Activated naive CD4-positive, alpha-beta T cell treated with anti-CD3 and anti-CD28 coated beads, Interleukin-2, amount 50 U/mL, for 72 hours (primary cell): ENCODE measurements at places on chromosomes 6 and 20.

GRCh38 chr20:5024103-5024502, 22.8 kb upstream of the SLC23A2 start:
- no peak for DNase-seq

- no peak for DNase-seq
Measured at GRCh38 chr6:27624694-27625262, 151.9 kb upstream of the ZNF184 start.

DNA sequence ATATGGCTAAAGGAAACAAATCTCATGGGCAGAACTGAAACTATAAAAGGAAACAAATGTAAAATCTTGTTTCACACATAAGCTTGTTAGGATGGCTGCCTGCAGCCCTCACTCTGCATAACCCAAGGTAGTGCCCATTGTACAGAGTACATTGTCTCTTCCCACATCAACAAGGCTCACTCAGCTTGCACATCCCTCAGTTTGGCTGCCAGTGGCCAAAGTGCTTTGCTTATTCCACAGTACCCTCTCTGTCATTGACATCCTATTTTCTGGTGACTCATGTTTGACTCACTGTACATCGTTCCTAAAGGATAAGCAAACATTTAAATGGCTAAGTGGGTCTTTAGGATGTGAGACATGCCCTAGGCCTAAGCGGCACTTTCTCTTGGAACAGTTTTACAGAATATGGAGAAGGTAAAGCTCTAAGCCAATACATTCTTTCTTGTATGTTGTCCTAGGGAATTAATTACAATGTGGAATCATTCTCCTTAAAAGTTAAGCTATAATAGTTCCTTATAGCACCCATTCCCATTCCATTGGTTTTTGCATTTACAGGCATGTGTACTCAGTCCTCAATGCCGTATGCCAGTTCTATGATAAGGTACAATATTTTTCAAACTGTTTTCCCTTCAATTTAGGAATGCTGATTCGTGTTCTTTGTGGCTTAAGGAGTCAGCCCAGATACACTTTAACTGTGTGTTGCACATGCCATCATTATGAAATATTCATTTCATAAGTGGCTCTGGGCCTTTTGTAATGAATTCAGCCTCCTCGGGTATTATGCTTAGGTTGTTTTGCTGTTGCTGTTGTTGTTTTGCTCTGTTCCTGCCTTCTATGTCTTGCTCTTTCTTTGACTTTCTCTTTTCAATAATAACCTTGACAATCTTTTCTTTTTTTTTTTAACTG, 5.5 kb downstream of the ANKEF1 start:
- DNase-seq = no peak

DNA sequence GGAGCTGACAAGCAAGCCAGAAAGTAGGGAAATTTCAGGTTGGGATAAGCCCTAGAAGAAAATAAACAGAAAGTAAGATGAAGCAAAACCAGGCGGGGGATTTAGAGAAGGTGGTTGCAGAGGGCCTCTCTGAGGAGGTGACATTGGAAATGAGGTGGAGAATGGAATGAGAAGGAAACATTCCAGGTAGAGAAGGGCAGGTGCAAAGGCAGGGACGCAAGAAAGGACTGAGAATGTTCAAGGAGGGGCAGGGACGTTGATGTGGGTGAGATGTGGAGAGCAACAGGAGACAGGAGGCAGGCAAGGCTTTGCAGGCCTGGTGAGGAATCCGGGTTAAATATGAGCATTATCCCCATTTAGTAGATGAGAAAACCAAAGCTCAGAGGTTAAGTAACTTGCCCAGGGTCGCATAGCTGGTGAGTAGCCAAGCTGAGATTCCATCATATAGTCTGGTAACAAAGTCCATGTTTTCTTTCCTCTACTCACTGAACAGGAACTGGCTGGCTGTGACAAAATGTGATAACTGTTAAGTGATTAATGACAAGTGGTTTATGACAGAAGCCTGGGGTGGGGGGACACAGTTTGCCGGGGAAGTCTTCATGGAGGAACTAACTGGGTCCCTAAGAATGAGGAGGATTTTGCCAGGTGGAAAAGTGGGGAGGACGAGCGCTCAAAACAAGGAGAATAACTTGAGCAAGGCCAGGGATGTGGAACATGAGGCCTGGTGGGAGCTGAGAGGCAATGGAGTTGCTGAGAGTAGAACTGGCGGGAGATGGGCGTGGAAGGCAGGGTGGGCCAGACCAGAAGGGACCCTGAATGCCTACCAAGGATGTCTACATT, 32.6 kb downstream of the MRPL14 start:
- no peak for DNase-seq

DNA sequence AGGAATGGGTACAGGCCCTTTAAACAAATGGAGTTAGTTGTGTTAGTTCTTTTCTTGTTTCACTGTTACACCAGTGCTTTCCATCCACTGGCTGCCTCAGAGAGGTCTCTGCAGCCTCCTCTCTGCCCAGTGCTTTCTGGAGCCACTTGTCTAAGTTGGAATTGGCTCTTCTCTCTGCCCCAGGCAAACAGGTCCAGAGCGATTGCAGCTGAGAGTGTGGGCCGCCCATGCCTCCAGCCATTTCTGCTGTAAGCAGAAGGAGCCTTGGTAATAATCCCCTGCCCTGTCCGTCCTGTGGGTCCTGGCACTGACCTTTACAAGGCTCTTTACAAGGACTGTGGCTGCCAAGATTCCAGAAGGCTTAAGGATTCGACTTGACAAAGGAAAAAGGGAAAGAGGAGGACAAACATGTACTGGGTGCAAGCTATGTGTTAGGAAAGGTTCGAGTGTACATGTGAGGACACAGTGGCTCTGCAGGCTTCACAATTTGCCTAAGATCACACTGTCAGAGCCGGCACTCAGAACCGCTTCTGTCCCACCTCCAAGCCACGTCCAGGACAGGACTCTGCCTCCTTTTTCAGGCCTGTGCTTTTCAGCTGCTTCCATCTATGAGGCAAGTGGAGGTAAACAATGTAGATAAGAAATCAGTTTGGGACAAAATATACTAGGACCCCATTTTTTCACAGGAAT, 88.5 kb downstream of the POPDC3 start:
- DNase-seq = no peak
